NCI-H69 (cell line): ENCODE measurements at places on chromosomes 2 and 18.
A peak's percentile ranks its signal among the peaks of the same experiment; 100 is the strongest.

- DNase-seq = no peak
Observed at GRCh38 chr2:69335311-69335710, 51.7 kb downstream of the GFPT1 start.

DNA sequence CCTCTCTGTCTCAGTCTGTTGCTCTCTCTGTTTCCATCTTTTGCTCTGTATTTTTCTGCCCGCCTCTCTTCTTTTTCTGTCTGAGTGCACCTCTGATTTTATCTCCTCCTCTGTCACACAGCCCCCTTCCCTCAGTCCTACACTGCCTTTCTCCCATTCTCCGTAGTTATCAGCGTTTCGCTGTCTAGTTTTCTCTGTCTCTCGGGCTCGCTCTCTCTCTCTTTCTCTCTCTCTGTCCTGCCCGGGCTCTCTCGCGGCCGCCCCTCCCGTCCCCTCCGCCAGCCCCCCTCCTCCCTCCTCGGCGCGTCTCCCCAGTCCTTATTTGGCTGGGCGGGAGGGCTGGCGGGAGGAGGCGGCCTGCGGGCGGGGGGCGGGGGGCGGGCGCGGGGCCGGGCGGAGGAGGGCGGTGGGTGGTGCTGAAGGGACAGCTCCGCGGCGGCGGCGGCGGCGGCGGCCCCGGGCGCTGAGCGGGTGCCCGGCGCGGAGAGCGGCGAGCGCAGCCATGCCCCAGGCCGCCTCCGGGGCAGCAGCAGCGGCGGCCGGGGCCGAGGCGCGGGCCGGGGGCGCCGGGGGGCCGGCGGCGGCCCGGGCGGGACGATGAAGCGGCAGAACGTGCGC, at the start of gene KCNK3:
Gene KCNK3 (plus strand): TSS at position 444 of the 618 bp plus-strand sequence. CDS start 154 bp downstream, at position 598.
- DNase-seq = peak; percentile 86

GRCh38 chr18:3530807-3531206, 80.8 kb downstream of the TGIF1 start:
- DNase-seq = peak; percentile 71

GRCh38 chr2:5546181-5546580, 146.0 kb upstream of the SOX11 start:
- DNase-seq = no peak

GRCh38 chr2:24421668-24422067, 61.3 kb upstream of the ITSN2 start:
- peak; percentile 76 for DNase-seq

DNA sequence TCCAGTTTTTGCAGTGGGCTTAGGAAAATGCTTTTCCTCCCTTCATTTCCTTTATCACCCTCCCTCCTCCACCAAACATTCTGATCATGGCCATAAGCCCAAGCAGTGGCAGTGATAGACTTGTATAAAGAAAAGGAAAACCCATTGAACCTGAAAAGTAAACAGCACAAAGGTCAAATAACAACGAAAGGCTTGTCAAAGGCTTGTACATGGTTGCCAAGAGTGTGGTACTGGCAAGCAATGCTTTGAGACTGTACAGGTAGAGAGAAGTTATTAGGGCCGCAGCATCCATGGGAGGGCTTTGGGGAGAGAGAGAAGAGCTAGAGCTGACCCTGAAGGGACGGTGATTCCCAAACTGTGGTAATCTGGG, 2.1 kb upstream of the VWA3B start:
- peak; percentile 6 for DNase-seq

- DNase-seq = no peak
Observed at GRCh38 chr2:211251016-211251415, 694.6 kb downstream of the CPS1 start.

- DNase-seq = no peak
Observed at GRCh38 chr2:149152469-149152953, 114.0 kb downstream of the LYPD6B start.

GRCh38 chr2:160465002-160465401, 28.6 kb downstream of the RBMS1 start:
- DNase-seq = no peak

GRCh38 chr2:156436497-156437085, 412 bp downstream of the GPD2 start:
- DNase-seq = peak; percentile 27

GRCh38 chr2:84972207-84972783, 1.3 kb downstream of the KCMF1 start:
- DNase-seq = no peak

DNA sequence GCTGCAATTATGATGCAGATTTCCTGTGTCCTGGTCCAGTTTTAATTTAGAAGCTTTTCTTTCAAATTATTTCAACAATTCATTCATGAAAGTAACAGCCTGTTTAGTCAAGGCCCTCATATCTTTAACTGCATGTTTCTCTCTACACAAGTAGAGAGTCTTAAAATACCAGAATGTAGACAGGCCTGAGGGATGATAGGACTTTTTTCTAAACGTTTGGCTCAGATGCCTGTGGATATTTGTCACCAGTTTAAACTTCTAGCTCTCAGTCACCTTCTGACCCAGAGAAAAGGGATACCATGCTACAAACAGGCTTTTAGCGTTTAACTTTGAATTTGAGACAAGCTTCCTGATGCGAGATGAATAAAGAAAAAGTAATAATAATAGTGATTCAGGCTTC, 15.7 kb downstream of the COL5A2 start:
- DNase-seq = no peak

GRCh38 chr2:167240671-167241070, 352.4 kb downstream of the XIRP2 start:
- DNase-seq = no peak

DNA sequence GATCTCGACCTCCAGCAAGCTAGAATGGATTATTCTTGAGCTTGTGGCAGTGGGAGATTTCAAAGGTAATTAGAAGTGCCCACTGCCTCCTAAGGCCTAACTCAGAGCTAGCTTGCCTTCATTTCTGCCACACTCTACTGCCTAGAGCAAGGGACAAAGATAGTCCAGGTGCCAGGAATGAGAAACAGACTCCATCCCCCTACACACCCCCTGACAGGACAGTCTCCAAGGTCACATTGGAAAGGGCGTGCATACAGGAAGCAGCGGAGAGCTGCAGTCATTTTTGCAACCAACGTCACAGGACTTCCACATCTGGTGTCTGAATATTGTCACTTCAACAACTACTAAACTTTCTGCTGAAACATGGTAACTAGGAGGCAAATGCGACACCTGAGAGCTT, 101.0 kb upstream of the SH3BP4 start:
- DNase-seq = no peak

- no peak for DNase-seq
Observed at GRCh38 chr2:46216213-46216612, 81.0 kb upstream of the EPAS1 start.

- no peak for DNase-seq
Observed at GRCh38 chr18:42861271-42861670, 254.2 kb downstream of the RIT2 start.

GRCh38 chr2:2542316-2542715, 211.2 kb upstream of the MYT1L start:
- peak; percentile 75 for DNase-seq

- no peak for DNase-seq
Observed at GRCh38 chr2:21039979-21040467, 3.9 kb downstream of the APOB start.
